Daoy (cell line): ENCODE measurements at places on chromosomes 7 and 10.

GRCh38 chr7:28729281-28729680 lies 228.8 kb downstream of the TRIL start:
- peak; percentile 61 for DNase-seq

DNA sequence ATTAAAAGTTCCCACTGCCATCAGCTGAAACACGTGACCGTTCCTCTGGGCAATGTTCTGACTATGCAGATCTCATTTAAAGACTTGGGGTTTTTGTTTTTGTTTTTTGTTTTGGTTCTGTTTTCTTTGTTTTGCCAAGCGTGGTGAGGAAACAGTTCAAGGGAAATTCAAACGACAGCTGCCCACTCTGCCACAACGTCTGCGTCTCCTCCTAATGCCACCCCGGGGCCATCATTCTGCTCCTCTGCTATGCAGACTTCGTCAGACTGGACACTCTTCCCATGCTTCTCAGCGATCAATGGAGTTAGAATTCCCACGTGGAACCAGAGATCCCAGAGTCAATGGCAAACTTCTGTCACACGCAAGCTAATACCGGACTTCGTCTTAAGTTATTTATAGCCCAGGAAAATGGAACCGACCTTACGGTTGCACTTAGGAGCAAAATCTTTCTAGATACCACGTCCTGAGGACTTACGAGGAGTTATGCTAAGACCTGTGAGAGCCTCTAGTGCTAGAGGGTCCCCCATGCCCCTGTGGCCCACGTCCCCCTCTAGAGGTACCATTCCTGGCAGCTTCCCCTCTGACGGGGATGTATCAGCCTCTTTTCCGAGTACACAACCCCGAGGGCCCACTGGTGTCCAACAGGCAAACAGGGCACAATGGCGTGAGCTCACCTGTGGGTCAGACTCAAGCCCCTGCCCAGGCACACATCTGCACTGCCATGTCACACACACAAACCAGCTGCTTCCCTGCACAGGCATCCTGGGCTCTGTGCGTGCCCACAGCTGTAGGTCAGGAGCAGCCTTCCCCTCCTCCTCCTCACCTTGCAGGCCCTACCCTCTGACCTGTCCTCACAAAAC lies 24.4 kb downstream of the EBF3 start:
- DNase-seq = no peak

DNA sequence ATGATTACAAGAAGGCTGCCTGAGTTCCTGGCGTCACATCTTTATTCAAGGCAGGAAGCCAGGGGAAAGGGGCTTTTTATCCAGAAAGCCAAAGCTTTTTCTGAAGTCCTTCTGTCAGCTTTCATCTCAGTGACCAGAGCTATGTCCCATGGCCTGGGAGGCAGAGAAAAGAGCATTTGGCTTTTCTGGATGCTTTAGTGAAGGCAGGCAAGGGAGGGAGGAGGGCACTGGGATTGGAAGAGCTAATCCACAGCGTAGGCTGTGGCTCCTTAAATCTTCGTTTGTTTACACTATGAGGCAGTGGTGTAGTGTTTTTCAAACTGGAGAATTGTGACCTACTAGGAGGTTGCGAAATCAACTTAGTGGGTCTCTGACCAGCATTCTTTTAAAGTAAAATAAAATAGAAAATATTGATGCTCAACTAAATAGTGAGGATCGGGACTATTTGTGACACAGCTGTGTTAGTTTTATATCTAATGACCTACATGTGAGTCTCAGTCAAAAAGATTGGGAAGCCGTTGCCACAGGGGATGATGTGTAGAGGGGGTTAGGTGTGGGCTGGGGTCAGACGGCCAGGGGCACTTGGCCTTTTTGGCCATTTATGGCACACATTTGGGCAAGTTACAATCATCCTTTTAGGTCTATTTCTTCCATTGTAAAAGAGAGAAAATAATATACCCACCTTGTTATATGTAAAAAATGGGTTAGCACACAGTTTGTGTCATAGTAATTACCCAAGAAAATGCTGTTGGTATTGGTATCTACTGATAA lies 14.1 kb downstream of the CRYGN start:
- DNase-seq = peak; percentile 59

- DNase-seq = no peak
Observed at GRCh38 chr10:18735711-18736110, 76.5 kb downstream of the ARL5B start.

DNA sequence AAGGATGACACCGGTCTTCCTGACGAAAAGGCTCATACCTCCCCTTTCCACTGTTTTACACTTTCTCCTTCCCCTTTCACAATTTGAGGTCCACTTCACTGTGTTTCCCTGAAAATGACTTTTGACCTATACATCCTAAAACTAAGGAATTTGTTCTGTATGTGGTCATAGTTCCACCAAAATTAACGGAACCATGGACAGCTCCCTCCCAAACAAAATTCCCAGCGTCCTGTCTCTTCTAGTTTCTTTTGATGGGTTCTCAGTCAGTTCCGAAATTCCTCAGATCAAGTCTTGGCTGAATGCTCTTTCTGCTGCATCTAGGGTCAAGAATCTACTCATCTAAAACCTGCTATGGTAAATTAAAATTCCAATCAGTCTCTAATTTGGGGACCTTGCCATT lies 1191.9 kb downstream of the CNTNAP2 start:
- no peak for DNase-seq

- no peak for DNase-seq
Observed at GRCh38 chr7:45081670-45081974, 7.1 kb downstream of the NACAD start.

DNA sequence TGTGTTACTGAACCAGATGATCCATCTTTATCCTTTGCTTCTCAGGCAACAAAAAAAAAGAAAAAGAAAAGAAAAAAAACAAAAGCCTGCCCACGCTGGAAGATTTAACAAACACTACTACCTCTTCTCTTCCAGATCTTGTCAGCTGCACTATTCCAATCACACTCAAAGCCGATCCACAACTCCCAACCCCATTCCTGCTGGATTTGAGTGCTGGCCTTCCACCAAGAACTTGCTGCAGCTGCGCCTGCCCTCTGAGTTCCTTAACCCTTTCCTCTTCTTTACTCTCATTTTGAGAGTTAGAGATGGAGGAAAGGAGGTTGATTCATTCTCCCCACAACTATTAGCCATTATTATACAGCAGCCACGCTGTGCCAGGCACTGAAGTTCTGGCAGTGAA lies 16.0 kb upstream of the ITGA8 start:
- DNase-seq = no peak

GRCh38 chr7:96973986-96974385 lies 31.4 kb upstream of the DLX6 start:
- DNase-seq = peak; percentile 78

GRCh38 chr7:107318523-107319160 lies 149.8 kb downstream of the HBP1 start:
- DNase-seq = peak; percentile 59

DNA sequence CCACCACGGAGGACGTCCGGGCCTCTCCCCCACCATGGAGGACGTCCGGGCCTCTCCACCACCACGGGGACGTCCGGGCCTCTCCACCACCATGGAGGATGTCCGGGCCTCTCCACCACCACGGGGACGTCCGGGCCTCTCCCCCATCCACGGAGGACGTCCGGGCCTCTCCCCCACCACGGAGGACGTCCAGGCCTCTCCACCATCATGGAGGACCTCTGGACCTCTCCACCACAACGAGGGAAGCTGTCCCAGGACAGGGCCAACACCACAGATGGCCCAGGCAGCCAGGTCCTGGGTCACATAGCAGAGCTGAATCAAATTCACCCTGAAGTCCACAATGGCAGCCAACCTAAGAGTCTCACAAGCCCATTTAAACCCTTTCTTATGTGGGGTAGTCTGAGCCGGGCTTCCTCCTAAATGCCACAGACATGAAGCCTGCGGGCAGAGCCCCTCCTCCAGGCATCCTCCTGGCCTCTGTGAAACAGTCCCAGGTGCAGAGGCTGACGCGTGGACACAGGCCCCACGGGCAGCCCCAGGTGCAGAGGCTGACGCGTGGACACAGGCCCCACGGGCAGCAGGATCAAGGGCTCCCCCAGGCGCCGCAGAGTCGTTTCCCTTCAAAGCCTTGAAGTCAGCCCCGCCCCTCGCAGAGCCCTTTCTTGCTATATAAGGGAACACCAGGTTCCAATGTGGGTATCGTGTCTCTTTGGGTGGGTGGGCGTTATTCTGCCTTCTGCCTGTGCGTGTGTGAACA lies 47.0 kb downstream of the FOXL3 start:
- DNase-seq = no peak

GRCh38 chr7:41912851-41913567 lies 210.1 kb upstream of the INHBA start:
- no peak for DNase-seq

DNA sequence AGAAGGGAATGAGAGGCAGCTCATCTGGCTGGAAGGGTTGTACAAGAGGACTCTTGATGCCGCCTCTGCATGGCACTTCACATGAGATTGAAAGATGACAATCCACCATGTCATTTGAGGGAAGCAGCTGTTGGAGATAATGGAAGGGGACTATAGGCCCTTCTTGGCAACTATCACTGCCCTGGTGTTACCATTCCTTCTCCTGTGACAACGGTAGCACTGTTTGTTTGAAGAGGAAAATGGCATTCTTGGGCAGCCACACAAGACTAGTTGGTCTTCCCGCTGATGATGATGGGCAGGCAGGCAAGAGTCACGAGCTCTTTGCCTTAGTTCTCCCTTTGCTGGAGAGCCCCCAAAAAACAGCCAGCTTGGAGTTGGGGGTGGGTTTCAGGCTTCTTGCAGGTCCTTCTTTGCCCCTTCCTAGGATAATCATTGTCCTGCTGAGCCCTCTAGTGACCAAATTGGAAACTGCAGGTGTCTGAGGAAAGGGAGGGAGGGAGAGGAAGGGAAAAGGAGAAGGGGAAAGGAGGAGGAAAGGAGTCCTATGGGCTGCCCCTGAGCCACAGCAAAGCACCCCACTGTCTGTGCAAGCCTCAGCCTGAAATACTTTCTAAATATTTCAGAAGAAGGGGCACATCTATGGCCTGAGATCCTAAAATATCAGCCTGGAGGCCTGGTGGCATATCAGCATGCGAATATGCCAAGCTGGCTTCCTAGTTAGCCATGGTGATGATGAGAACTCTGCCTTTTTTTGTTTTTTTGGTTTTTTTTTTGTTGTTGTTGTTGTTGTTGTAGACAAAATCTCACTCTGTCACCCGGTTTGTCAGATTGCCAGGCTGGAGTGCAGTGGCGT lies 165.6 kb upstream of the KMT2E start:
- DNase-seq = peak; percentile 73

DNA sequence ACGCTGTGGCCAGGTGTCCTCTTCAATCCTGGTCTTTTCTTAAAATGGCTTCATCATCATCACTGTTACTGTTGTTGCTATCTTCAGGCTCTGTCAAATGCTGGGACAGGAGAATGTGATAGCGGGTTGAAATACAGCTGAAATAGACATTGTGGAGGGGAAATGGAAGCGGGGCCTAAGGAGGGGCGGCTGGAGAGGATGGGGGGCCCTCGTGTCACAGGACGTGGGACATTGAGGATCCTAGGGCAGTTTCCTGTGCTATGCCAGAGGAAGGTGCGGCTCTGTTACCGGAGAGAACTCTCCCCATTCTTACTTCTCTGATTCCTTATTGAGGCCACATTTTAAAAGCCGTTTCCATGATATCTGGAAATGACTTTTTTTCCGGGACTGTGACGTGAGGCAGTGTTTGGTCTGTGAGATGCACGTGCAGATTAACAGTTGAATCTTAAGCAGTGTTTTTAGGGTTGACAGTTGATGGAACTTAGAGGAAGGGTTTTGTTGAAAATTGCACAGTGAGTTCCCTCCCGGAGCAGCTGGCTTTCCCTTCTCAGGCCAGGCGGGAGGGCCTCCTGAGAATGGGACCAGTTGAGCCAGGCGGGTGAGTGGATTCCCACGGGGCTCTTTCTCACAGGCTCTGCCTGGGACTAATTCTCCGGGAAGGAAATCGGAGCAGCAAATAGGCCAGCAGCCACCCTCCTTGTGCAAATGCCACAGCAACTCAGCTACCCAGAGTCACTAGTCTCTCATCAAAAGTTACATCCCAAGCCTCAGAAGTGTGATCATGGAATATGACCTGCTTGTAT lies 125.2 kb downstream of the TACC2 start:
- DNase-seq = no peak
